ENCODE measurements at places on chromosomes 12 and 14.

DNA sequence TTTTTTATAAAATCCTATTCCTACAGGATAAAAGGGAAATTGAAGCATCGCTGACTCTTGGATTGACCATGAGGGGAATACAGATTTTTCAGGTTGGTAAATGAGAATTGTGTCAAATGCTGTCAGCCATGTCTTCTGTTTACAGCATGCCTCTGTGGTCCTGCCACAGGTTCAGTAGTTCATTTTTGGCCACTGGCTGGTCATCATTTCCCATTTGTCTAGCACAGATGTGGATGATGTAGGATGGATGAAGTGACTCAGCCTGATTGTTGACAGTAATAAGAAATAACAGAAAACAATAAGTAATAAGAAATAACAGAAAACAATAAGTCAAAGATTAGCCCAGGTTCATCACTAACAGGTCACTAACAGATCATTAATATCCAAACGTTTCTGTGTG is 59.8 kb downstream of the FRMD6 start:
- no peak for DNase-seq

- no peak for DNase-seq
These were observed 41.6 kb downstream of the ATXN2 start for GRCh38 chr12:111557271-111558106.

DNA sequence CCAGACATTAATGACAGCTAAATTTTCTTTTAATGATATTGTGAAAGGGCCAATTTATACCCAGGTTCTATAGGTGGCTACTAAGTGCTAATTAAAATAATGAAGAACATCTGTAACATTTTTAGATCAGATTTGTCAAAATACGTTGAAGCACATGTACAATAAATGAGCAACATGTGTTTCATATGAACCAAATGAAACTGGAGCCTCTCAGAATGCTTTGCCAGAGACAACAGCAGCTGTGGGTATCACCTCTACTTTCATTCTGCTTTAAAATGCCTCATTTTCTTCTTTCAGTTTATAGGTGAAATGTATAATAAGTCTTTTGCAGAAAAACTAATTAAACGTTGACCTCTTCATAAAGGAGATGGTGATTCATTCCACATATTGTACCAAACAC is 26.1 kb upstream of the MYF6 start:
- DNase-seq: no peak

DNA sequence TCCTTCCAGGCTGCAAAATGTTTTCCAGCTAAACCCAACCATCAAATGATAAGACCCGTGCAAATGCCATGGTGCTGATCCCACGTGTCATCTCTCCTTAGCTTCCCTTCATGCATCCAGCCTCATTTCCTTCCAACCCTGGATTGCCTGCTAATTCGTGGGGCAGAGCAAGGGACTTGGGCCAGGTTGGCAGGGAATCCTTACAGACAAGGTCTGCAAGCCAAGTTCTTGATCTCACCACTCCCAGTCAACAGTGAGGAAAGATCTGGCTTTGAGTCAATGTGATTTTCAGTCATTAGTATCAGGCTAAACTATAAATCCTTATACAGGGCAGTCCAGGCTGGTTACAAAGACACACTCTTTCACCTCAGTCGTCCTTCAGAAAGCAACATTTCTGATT is 150.9 kb downstream of the ANO2 start:
- DNase-seq: no peak

- peak; percentile 79 for DNase-seq
These were observed at the start of gene B3GNT4 for GRCh38 chr12:122203301-122204166. TSS of gene B3GNT4 (plus strand) at chr12:122203709. CDS start at chr12:122204619, 910 bp downstream.

GRCh38 chr12:76265424-76266180 is 82.6 kb downstream of the BBS10 start:
- DNase-seq: no peak

DNA sequence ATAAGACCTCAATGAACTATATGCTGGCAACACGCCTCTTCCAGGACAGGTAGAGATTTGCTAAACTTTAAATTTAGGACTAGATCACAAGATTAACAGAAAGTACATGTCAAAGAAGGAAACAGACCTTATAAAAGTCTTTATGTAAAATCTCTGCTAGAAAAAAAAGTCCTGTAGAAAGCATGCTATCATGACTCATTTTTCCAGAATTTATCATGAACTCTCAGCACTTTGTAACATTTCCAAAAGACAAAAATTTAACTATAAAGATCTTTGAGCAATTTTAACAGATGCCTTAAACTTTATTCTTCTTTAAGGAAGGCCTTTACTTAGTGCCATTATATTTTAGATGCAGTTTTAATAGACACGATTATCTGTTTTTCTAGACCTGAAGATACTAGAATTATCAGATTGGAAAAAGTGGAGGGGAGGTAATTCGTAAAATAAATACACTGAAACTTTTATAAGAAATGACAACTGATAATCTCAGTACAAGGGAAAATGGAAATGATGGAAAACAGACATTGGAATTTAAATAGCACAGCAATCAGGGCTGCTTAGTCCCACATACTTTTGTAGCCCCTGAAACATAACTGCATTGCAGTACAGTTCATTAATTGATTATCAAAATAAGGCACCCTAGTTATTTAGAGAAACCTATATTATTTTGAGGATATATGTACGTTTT is 92.0 kb downstream of the TTLL5 start:
- DNase-seq: no peak

DNA sequence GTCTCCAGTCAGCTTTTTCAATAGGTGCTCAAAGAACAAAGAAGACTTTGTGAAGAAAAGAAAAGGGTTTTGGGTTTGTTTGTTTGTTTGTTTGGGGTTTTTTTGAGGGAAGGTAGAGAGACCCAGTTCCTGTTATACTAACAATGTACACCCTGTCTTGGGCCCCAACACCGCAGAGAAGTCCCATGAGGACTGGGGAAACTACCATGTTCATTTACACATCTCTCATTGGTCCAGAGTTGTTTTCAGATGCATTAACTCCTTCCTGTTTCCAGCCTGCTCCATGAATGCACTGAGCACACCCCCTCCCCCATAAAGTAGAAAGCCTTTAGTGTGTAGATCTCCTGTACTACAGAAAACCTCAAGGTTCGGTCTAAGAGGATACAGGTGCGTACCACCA is 51.1 kb upstream of the SLC8A3 start:
- no peak for DNase-seq

GRCh38 chr14:50667684-50667995 is 466 bp downstream of the SAV1 start:
- DNase-seq: peak; percentile 57

Measured in D341Med (cell line).